ENCODE measurements at places on chromosomes 1 and 21. TPM values are rescaled to one million over a fixed set of nuclear protein-coding genes. Genes with fewer than 3 reads are reported as not detected.

ZNF648 gene
- not detected for total RNA-seq

MDM4 gene
- 85.1 TPM for total RNA-seq

LRRC71 gene
- not detected for total RNA-seq

RNF115 gene
- 13.1 TPM for total RNA-seq

TSPAN2 gene
- 3.4 TPM for total RNA-seq

PCBP3 gene
- total RNA-seq: 3.9 TPM

LCE6A gene
- not detected for total RNA-seq

B3GALT6 gene
- total RNA-seq: 13.3 TPM

S1PR1 gene
- total RNA-seq: 220 TPM

GSTM5 gene
- not detected for total RNA-seq

FAM72C gene
- total RNA-seq: 21.0 TPM

ZNF678 gene
- total RNA-seq: 4.6 TPM

GRCh38 chr1:14913482-14914177, 239.9 kb upstream of the TMEM51 start:
- no peak overlapping the region for H3K27ac ChIP-seq
- DNase-seq: no peak
- H3K27me3 ChIP-seq: peaks cover under 1% of the 10 kb centered on the region
- no peaks in the 10 kb centered on the region for H3K36me3 ChIP-seq
- H3K4me1 ChIP-seq: no peaks in the 10 kb centered on the region
- no peak overlapping the region for H3K4me3 ChIP-seq

DNA sequence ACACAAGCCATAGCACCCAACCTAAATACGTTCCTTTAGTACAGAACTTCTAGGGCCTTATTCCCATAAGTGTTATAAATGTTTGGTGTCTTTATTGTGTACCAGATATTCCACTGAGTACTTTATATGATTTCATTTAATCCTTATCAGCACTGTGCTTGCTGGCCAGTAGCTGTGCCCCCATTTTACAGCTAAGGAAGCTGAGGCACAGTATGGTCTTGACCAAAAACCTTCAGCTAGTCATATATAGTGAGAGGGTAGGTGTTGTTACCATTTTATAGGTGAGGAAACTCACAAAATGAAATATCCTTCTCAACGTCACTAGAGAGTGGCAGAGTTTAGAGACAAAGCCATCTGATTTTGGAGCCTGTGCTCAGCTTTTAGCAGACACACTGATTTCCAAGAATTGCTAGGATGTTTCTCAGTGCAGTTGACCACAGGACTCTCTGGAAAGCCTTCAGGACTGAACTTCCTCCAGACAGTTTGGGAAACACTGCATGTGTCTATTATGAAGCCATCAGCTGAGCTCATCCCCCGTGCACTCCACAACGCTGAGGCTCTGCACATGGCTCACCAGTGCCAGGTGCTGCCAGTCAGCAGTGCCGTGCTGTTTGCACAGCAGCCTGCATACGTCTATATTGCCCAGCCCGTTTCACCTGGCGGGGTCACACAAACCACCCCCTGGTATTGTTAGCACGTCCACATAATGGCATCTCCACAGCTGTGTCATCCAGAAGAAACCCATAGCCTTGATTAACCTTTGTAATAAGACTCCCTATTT, 15.4 kb downstream of the NPPA start:
- H3K4me3 ChIP-seq: no peak overlapping the region
- H3K4me1 ChIP-seq: no peaks in the 10 kb centered on the region
- H3K27me3 ChIP-seq: no peaks in the 10 kb centered on the region
- peaks cover 43% of the 10 kb centered on the region for H3K36me3 ChIP-seq
- no peak overlapping the region for H3K27ac ChIP-seq
- no peak for DNase-seq

DNA sequence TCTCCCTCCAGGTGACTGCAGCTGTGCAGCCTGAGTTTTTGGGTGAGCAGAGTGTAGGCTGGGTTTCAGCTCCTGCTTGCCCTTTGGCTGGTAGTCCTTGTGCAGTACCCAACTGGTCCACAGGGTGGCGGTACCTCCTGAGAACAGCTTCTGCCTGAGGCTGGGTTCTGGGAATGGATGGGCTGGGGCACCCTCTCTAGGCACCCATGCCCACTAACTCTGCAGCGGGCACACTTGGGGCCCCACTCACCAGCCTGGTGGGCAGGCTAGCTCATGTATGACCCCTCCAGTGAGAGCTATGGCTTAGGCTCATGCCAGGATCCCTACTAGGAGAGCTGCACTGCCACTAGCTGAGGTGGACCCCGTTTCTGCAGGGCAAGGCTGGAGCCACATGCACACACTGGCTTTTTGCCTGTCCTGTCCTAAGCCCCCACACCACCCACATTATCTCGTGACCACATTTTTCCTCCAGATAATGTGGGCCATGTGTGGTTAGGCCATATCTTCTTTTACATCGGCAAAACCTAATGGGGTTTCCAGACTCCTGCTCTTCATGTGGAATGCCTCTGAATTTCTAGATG, 15.5 kb upstream of the GSTM4 start:
- H3K27ac ChIP-seq: no peak overlapping the region
- H3K4me3 ChIP-seq: no peak overlapping the region
- H3K4me1 ChIP-seq: peaks cover 23% of the 10 kb centered on the region
- DNase-seq: peak; percentile 90
- peaks cover 3% of the 10 kb centered on the region for H3K27me3 ChIP-seq

- no peaks in the 10 kb centered on the region for H3K36me3 ChIP-seq
- no peak overlapping the region for H3K4me3 ChIP-seq
- peaks cover 32% of the 10 kb centered on the region for H3K27me3 ChIP-seq
- H3K4me1 ChIP-seq: no peaks in the 10 kb centered on the region
Observed at GRCh38 chr1:62285984-62286785, 33.0 kb downstream of the KANK4 start.

GRCh38 chr1:68442006-68442405, 7.7 kb downstream of the RPE65 start:
- H3K36me3 ChIP-seq: no peaks in the 10 kb centered on the region
- no peak overlapping the region for H3K4me3 ChIP-seq
- H3K4me1 ChIP-seq: no peaks in the 10 kb centered on the region
- no peak for DNase-seq

DNA sequence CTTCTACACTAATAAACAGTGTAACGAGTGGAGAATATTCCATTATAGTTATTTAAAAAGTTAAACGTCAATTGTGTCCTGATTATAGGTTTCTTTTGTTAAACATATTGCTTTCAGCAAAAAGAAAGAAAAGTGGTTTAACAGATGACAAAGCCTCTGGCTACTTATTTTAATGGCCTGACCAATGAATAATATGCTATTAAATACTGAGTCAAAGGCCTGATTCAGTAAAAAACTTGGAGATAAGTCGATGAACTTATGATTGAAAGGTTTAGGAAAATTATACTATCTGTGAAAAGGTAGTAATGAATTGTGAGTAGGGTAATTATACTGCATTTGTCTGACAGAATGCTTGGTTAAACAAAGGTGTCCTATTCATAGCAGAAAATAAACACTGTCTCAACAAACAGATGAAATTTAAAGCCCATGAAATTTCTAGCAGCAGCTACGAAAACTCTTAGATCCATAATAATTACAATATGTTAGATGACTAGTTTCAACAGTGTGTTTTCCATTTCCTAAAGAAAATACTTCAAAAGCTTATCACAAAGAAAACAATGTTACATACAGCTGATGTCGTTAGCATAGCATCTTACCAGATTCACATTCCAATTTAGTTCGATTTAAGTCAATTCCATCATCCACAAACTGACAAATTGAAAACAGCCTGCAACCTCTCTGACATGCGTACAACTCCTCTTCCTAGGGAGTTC, 6.2 kb downstream of the TMEM59 start:
- peaks cover 32% of the 10 kb centered on the region for H3K36me3 ChIP-seq
- DNase-seq: no peak
- H3K27me3 ChIP-seq: no peaks in the 10 kb centered on the region
- H3K4me1 ChIP-seq: peaks cover 19% of the 10 kb centered on the region
- H3K4me3 ChIP-seq: no peak overlapping the region

DNA sequence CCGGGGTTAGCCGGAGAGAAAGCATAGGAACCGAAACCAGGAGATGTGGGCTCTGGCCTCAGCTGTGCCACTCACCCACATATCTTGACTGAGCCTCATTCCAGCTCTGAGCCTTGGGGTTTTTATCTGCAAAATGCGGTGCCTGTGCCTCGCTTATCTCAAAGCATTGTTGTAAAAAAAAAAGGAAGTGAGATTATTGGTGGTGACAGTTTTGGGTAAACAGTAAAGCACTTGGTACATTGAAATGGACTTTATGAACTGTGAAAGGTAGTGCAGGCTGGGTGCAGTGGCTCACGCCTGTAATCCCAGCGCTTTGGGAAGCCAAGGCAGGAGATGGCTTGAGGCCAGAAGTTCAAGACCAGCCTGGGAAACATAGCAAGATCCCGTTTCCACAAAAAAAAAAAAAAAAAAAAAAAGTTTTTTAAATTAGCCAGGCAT, 3.8 kb downstream of the PTAFR start:
- no peak overlapping the region for H3K4me3 ChIP-seq
- H3K27ac ChIP-seq: peak overlapping the region; percentile 12
- peaks cover 68% of the 10 kb centered on the region for H3K27me3 ChIP-seq
- no peaks in the 10 kb centered on the region for H3K36me3 ChIP-seq

GRCh38 chr1:36466370-36467026, 2.3 kb upstream of the MRPS15 start:
- H3K4me3 ChIP-seq: no peak overlapping the region
- H3K36me3 ChIP-seq: peaks cover 17% of the 10 kb centered on the region
- DNase-seq: no peak
- H3K4me1 ChIP-seq: peaks cover 42% of the 10 kb centered on the region

- no peak overlapping the region for H3K4me3 ChIP-seq
- peaks cover 3% of the 10 kb centered on the region for H3K36me3 ChIP-seq
- peaks cover 2% of the 10 kb centered on the region for H3K27me3 ChIP-seq
- H3K27ac ChIP-seq: peak overlapping the region; percentile 13
Observed at GRCh38 chr1:246526915-246527314, 19.8 kb upstream of the SMYD3 start.

- DNase-seq: no peak
- H3K4me3 ChIP-seq: no peak overlapping the region
- H3K36me3 ChIP-seq: no peaks in the 10 kb centered on the region
- no peaks in the 10 kb centered on the region for H3K27me3 ChIP-seq
- no peak overlapping the region for H3K27ac ChIP-seq
Observed at GRCh38 chr1:15014516-15014915, 139.0 kb upstream of the TMEM51 start.

DNA sequence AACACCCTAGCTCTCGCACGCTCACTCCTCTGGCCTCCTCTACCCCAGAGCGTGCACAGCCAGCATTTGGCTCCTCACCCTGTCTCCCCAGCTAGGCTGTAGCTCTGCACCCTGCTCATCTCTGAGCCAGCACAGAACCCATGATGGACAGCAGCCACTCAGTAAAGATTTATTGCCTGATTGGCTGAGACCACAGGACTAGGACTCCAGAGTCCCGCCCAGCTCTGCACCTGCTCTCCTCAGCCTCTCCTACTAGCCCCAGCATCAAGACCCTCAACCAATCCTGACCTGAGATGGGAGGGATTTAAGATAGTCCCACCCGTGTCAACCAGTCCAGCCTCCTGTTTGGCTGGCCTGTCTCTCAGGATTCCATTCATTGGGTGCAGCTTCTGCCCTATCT, 9.3 kb downstream of the C1QB start:
- H3K4me1 ChIP-seq: no peaks in the 10 kb centered on the region
- H3K4me3 ChIP-seq: no peak overlapping the region
- peaks cover 5% of the 10 kb centered on the region for H3K27me3 ChIP-seq
- no peaks in the 10 kb centered on the region for H3K36me3 ChIP-seq

GRCh38 chr1:20787840-20788795, 1.0 kb upstream of the HP1BP3 start:
- H3K27me3 ChIP-seq: no peaks in the 10 kb centered on the region
- no peak for DNase-seq
- peaks cover 10% of the 10 kb centered on the region for H3K36me3 ChIP-seq
- peak overlapping the region; percentile 91 for H3K4me3 ChIP-seq
- H3K27ac ChIP-seq: peak overlapping the region; percentile 90

DNA sequence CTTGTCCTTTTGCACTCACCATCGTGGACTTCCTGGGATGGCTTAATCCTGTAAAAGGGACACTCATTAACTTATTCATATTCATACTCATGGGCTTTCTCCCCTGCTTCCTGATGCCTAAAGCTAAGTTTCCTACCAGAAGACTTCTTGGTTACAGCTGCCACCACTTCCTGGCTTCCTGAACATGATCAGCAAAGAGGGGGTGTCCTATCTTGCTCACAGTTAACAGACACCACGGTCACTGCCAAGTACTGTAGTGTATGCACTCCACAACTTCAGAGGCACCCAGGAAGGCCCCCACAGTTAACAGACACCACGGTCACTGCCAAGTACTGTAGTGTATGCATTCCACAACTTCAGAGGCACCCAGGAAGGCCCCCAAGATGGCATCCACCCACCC, 177.8 kb downstream of the SIPA1L2 start:
- no peak overlapping the region for H3K27ac ChIP-seq
- peaks cover 3% of the 10 kb centered on the region for H3K27me3 ChIP-seq
- DNase-seq: no peak
- H3K4me3 ChIP-seq: no peak overlapping the region
- peaks cover 11% of the 10 kb centered on the region for H3K4me1 ChIP-seq

GRCh38 chr1:182332261-182333060, 59.1 kb downstream of the GLUL start:
- no peak overlapping the region for H3K27ac ChIP-seq
- H3K4me3 ChIP-seq: no peak overlapping the region
- peaks cover 4% of the 10 kb centered on the region for H3K27me3 ChIP-seq
- H3K4me1 ChIP-seq: no peaks in the 10 kb centered on the region

- H3K27me3 ChIP-seq: no peaks in the 10 kb centered on the region
- no peak for DNase-seq
- H3K4me3 ChIP-seq: no peak overlapping the region
Observed at GRCh38 chr21:39319251-39319756, 5.9 kb upstream of the BRWD1 start.
